ENCODE measurements at places on chromosomes 12 and 14. TPM values are rescaled to one million over a fixed set of nuclear protein-coding genes. Genes with fewer than 3 reads are reported as not detected.

- no peak for DNase-seq
Measured at GRCh38 chr12:11728154-11728755, 78.8 kb downstream of the ETV6 start.

FAM177A1 gene
- total RNA-seq, result 58.1 TPM

- peak; percentile 30 for DNase-seq
Measured at GRCh38 chr12:119444462-119445044, 110.0 kb downstream of the CCDC60 start.

GRCh38 chr12:45224311-45224710 lies 8.4 kb downstream of the ANO6 start:
- DNase-seq, result no peak

- DNase-seq, result no peak
Measured at GRCh38 chr12:8080120-8080519, 2.0 kb upstream of the NECAP1 start.

DNA sequence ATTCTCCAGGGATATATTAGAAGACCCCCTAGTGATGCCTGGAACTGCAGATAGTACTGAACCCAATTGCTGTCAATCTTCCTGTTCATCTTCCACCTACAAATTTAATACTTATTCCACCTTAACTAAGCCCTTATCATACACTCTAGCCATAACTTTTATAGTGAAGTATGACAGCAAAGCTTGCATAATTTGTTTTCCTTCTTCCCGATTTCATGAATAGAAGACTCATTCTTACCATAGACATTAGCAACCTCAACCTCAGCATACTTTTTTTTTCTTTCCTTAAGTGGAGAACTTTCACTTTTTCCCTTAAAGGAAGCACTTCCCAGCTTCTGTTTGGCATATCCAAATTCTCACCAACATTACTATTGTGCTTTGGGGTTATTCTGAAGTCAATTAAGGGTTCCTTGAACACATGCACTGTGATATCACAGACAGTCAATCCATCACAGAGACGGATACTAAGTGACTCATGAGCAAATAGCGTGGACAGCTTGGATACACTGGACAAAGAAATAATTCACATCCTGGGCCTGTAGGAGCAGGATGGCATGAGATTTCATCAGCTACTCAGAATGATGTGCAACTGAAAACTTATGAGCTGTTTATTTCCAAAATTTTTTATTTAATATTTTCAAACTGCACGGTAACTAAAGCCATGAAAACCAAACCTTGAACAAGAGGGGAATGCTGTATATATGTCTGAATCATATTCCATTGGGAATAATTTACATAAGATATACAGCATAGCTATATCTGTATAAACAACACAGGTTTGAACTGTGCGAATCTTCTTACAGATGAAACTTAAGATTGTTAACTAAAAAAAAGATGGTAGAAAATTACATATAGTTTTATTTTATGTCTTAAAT lies 63.9 kb downstream of the SYT1 start:
- DNase-seq, result no peak

SIX4 gene
- 17.6 TPM for total RNA-seq

GRCh38 chr14:90518941-90519256 lies 122.1 kb downstream of the CALM1 start:
- no peak for DNase-seq

KLRB1 gene
- 0.14 TPM for total RNA-seq

GRCh38 chr14:101373690-101374295 lies 187.5 kb upstream of the DIO3 start:
- DNase-seq, result no peak

GRCh38 chr12:67630373-67631088 lies 18.0 kb upstream of the DYRK2 start:
- DNase-seq, result no peak

RAD51AP1 gene
- 5.5 TPM for total RNA-seq

GRCh38 chr14:69093631-69094421 lies 59.1 kb downstream of the DCAF5 start:
- peak; percentile 28 for DNase-seq

DNA sequence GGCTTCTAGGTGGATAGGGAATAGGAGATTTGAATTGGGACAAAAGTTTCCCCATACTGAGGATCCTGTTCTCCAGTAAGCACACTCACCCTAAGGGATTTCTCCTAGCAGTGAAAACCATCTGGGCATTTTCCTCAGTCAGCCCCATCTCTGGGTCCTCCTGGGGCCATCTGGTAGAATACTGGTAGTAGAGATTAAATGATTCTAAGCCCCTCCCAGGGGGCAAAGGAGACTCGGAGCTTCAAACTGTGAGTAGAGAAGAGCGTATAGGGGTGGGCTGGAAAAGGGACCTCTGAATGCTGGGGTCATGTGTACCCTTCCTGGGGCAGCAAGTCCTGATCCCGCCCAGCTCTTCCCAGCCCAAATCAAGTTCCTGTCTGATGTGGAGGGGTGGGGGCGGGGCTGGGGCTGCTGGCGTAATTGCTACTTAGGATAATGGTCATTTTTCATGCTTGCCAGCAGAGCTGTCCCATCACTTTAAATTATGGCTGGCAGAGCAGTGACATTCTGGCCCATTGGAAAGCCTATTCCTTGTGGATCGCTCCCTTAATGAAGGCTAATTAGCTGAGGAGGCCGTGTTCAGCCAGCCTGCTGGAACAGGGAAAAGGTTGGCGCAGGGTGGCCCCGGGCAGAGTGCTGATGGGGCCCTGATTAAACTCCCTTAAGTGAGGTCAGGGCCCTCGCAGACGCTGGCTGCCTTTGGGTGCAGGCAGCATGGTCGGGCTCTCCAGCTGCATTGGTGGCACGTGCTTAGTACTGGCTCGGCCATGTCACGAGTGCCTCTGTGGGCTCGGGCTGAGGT lies 127.8 kb downstream of the TSPAN9 start:
- no peak for DNase-seq

- no peak for DNase-seq
Measured at GRCh38 chr12:87779858-87780498, 249.2 kb downstream of the C12orf50 start.

DNA sequence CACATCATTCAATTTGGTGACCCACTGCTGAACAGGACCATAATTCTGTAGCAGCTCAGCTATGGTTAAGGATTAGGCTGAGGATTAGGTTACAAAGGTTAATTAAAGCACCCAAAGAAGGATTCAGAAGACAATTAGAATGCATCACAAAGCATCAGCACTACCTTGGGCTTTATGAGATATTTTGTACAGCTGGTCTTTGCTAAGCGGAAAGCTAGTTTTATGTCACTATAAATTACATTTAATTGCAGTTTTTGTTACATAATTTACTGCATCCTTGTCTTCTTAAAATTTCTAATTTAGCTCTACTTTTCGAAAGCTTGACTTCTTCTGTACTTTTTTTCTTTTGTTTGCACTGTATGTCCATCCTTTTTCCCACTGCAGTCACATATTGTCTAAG lies 711.5 kb downstream of the RPS29 start:
- no peak for DNase-seq

DNA sequence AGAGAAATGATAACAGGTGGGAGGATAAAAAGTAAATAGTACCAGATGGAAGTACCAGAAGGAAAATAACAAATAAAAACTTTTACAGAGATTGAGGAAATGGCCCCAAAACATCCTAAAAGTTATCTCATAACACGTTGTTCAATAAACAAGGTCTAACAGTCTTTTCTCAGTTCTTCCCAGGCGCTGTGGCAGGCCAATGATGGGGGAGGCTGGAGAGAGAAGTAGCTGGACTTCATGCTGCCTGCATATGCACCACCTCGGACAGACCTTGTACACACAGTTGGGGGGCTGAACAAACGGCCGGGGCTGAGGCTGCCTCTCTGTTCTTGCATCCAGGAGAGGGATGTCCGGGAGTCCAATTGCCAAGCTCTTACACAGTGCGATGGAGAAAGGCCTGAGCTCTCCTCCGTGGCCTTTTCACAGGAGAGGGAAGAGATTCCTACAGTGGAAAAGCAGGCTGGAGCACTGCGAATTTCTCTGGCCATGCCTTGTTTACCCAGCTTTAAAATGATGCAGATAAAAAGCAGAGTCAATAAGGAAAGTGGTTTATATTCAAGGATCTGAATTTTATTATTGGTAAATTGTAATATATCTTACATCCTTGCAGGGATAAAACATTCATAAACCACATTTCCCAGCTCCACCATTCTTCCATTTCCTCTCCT lies 109.8 kb downstream of the PHLDA1 start:
- DNase-seq, result peak; percentile 34

GRCh38 chr12:64806593-64807460 lies 17.6 kb upstream of the TBC1D30 start:
- no peak for DNase-seq

GRCh38 chr12:3987571-3987970 lies 114.4 kb upstream of the PARP11 start:
- DNase-seq, result no peak

SLC10A1 gene
- total RNA-seq, result not detected

GNB3 gene
- total RNA-seq, result 2.3 TPM

GRCh38 chr12:107492393-107493134 lies 193.0 kb upstream of the PWP1 start:
- DNase-seq, result no peak

GRCh38 chr14:99478128-99478527 lies 2.5 kb downstream of the SETD3 start:
- no peak for DNase-seq

- no peak for DNase-seq
Measured at GRCh38 chr12:116458492-116458891, 100.7 kb upstream of the MAP1LC3B2 start.

Measured in prostate gland (tissue), 2 donors.